IPS DF 6.9 (cell line): ENCODE measurements at places on chromosomes 7 and 10.

GRCh38 chr7:53672681-53673080, 637.2 kb downstream of the POM121L12 start:
- no peaks in the 10 kb centered on the region for H3K27me3 ChIP-seq
- no peak for DNase-seq
- H3K4me1 ChIP-seq = no peaks in the 10 kb centered on the region
- H3K36me3 ChIP-seq = no peaks in the 10 kb centered on the region
- H3K4me3 ChIP-seq = no peak overlapping the region

- no peak within 1 kb of the TSS for H3K27ac ChIP-seq
- no peaks in the 10 kb centered on the region for H3K36me3 ChIP-seq
- no peaks in the 10 kb centered on the region; the same call in 1 of the 2 replicates for H3K4me1 ChIP-seq
- DNase-seq = no peak
Observed at GRCh38 chr10:35336084-35336831, at the start of gene CCNY. TSS of gene CCNY (plus strand) at chr10:35336509. CDS start at chr10:35337054, 545 bp downstream.

GRCh38 chr7:65832281-65832680, 40.6 kb upstream of the VKORC1L1 start:
- H3K4me1 ChIP-seq = no peaks in the 10 kb centered on the region
- no peak overlapping the region for H3K4me3 ChIP-seq
- no peak overlapping the region for H3K27ac ChIP-seq
- no peaks in the 10 kb centered on the region for H3K36me3 ChIP-seq
- DNase-seq = no peak
- H3K27me3 ChIP-seq = no peaks in the 10 kb centered on the region

DNA sequence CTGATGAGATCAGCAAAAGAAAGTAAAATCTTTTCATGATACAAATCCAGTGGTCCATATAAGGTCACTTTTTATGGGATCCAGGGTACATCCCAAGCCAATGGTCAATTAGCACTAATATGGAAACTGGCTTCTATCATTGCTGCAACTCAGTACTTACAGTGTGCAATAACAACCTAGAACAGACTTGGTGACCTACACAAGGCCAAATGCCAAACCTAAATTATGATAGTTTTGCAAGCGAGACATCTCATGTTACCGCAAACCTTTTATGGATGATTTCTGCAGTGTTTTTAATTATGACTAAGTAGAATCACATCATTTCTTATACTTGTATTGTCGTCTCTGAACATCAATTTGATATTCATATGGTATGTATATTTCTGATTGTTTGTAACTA, 583.5 kb upstream of the SEMA3D start:
- peaks cover 2% of the 10 kb centered on the region; the same call in 1 of the 2 replicates for H3K27me3 ChIP-seq
- H3K36me3 ChIP-seq = no peaks in the 10 kb centered on the region
- H3K27ac ChIP-seq = no peak overlapping the region
- H3K4me1 ChIP-seq = no peaks in the 10 kb centered on the region
- no peak overlapping the region for H3K4me3 ChIP-seq
- no peak for DNase-seq

DNA sequence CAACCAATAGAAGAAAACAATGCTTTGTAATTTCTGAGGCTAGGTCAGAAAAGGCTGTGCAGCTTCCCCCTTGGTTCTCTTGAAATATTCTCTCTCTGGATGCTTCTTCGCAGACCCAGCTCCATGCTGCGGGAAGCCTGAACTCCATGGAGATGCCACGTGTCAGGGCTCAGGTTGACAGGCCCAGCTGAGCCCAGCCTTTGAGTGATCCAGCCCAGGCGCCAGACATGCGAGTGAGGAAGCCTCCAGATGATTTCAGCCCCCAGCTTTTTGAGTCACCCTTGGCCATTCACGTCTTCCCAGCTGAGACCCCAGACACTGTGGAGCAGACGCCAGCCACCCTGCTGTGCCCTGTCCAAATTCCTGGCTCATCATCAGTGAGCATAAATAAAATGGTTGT, 378.4 kb upstream of the NRP1 start:
- no peaks in the 10 kb centered on the region for H3K27me3 ChIP-seq
- H3K27ac ChIP-seq = no peak overlapping the region
- DNase-seq = no peak

DNA sequence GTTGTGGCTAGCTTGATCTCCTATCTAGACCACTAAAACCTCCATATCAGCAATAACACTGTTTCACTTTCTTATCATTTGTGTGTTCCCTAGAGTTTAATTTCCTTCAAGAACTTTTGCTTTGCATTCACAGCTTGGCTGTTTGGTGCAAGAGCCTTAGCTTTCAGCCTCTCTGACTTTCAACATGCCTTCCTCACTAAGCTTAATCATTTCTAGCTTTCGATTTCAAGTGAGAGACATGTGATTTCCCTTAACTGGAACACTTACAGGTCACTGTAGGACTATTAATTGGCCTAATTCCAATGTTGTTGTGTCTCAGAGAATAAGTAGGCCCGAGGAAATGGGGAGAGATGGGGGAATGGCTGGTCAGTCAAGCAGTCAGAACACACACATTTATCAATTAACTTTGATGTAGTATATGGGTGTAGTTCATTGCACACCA, 10.6 kb upstream of the BPGM start:
- no peaks in the 10 kb centered on the region for H3K4me1 ChIP-seq
- no peak overlapping the region for H3K4me3 ChIP-seq
- no peak for DNase-seq
- H3K27ac ChIP-seq = no peak overlapping the region
- H3K27me3 ChIP-seq = no peaks in the 10 kb centered on the region

DNA sequence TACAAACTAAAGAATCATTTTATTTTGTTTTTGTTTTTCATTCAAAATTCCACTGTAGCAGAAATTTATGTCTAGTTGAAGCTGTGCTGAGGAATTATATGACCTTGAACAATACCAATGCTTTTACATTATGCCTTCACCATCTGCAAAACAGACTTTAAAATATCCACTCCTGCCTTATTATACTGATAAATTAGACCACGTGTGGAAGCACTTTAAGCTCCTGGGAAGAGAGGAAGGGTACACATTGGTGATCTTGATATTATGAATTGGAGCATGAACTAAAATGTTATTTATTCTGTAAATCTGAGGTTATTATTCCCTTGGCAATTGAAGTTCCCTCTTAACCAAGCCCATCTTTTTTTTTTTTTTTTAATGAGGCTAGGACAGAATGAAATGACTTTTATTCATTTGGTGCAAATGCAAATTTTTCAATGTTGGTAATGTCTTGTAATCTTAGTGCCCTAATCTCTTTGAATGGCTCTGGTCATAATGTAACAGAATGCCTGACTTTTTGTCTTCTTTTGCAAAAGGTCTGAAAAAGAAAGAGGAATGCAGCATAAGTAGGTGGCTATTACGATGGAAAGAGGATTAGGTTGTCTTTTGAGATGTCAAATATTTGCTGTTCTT, 139.9 kb upstream of the COBL start:
- DNase-seq = no peak
- no peaks in the 10 kb centered on the region for H3K36me3 ChIP-seq
- H3K4me3 ChIP-seq = no peak overlapping the region

- H3K4me1 ChIP-seq = 0 out of 2 replicates have a peak, but pooled peaks cover 1% of the 10 kb centered on the region
- no peaks in the 10 kb centered on the region for H3K27me3 ChIP-seq
- H3K4me3 ChIP-seq = peak overlapping the region; percentile 99
- no peaks in the 10 kb centered on the region for H3K36me3 ChIP-seq
- DNase-seq = no peak
- H3K27ac ChIP-seq = no peak overlapping the region
Observed at GRCh38 chr7:29988424-29989256, 961 bp downstream of the SCRN1 start.

DNA sequence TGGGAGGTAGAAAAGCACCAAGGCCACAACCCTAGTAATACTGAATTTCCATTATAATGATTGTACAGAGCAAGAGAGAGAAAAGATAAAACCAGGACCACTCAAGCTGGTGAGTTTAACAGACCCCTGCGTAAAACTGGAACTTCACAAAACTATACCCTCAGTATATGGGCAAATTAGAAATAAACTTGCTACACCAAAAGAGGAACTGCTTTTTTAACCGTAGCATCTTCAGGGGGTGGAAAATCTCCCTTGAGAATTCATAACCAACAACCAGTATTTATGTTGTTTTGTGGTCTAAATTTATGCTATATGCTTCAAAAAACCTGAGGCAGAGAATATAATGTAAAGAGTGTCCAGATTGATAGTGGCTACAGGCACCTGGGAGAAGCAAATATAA, 171.2 kb downstream of the SGMS1 start:
- DNase-seq = no peak
- H3K4me3 ChIP-seq = no peak overlapping the region
- no peaks in the 10 kb centered on the region for H3K4me1 ChIP-seq
- no peaks in the 10 kb centered on the region for H3K36me3 ChIP-seq
- no peak overlapping the region for H3K27ac ChIP-seq
- no peaks in the 10 kb centered on the region for H3K27me3 ChIP-seq

DNA sequence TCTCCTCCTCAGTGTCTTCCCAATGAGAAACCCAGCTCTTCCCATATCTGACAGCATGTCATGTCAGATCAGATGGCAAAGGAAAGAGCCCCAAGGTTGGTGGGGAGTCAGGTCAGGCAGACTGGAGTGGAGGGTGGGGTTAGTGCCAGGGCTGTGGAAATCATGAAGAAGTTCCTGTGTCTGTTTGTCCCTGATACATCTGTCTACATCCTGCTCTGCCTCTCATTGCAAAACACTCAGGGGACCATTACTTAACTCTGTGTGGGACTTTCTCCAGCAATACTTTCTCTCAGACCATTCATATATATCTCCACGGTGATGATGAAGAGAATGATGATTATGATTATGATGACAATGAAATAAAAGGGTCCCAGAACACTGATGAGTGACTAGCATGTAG, 3.3 kb downstream of the PRRT4 start:
- H3K27me3 ChIP-seq = peaks cover 31% of the 10 kb centered on the region
- 0 out of 2 replicates have a peak, but pooled peaks cover 4% of the 10 kb centered on the region for H3K4me1 ChIP-seq
- no peak overlapping the region for H3K27ac ChIP-seq
- no peak for DNase-seq

- H3K4me3 ChIP-seq = no peak overlapping the region
- no peaks in the 10 kb centered on the region for H3K36me3 ChIP-seq
- no peak for DNase-seq
- H3K27ac ChIP-seq = no peak overlapping the region
Observed at GRCh38 chr10:86229811-86230556, 136.6 kb downstream of the GRID1 start.

GRCh38 chr10:93993782-93994437, at the start of gene PLCE1:
TSS of gene PLCE1 (plus strand) at chr10:93993931. CDS start at chr10:94031047, 37,116 bp downstream.
- H3K36me3 ChIP-seq = no peaks in the 10 kb centered on the region
- H3K4me1 ChIP-seq = 0 out of 2 replicates have a peak, but pooled peaks cover 1% of the 10 kb centered on the region
- peak within 1 kb of the TSS; percentile 67 for H3K4me3 ChIP-seq

- H3K27me3 ChIP-seq = no peaks in the 10 kb centered on the region
- no peaks in the 10 kb centered on the region for H3K36me3 ChIP-seq
- no peaks in the 10 kb centered on the region for H3K4me1 ChIP-seq
- H3K4me3 ChIP-seq = no peak overlapping the region
Observed at GRCh38 chr7:48114115-48114514, 25.1 kb downstream of the UPP1 start.

DNA sequence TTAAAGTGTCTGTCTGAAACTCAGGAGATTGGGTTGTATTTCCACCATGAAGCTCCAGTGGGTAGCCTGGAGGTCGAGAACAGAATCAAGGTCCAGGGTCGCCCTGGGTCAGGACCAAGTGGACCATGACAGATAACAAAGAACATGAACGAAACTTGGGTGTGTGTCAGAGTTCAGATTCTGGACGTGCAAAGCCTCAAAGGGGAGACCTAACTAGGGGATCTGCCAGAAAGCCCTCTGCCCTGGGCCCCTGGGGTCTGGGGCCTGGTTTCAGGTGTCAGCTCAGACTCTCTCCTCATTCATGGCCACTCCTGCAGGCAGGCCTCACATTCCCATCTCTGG, 1.6 kb downstream of the RASSF4 start:
- H3K4me3 ChIP-seq = no peak overlapping the region
- peaks cover 9% of the 10 kb centered on the region for H3K4me1 ChIP-seq
- H3K36me3 ChIP-seq = no peaks in the 10 kb centered on the region
- H3K27me3 ChIP-seq = no peaks in the 10 kb centered on the region
- DNase-seq = no peak

DNA sequence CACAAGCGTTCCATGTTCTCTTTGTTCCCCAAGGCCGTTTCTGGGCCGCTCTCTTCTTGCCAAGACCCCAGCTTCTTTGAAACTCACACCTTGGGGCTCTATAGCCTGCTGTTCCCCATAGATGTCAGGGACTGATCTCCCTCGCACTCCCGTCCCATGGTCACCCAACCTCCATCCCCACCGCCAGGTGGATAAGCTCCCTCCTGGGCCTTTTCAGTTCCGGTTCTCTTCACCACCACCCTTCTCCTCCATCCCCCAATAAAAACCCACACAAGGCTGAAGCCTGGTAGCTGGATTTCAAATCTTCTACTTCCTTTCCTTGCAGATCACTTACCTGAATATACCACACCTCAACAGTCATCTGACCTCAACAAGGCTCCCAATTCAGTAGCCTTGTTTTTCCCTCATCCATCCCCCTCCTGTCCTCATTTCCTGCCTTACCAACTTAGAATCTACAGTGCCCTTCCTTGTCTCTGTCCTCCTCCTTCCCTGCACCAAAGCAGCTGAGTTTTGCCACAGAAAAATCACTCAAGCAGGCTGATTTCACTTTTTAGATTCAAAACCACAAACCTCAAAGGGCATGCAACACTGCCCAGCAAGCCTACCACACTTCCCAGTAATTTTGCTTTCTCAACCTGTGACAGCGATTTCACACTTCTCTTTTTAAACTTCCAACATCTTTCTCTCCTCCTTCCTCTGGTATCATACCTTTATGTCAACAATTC, 7.7 kb downstream of the SLC37A3 start:
- H3K4me3 ChIP-seq = no peak overlapping the region
- no peaks in the 10 kb centered on the region for H3K36me3 ChIP-seq
- H3K27me3 ChIP-seq = no peaks in the 10 kb centered on the region
- no peak overlapping the region for H3K27ac ChIP-seq
- peaks cover 3% of the 10 kb centered on the region; the same call in 1 of the 2 replicates for H3K4me1 ChIP-seq

- H3K36me3 ChIP-seq = no peaks in the 10 kb centered on the region
- no peak overlapping the region for H3K4me3 ChIP-seq
- peaks cover 3% of the 10 kb centered on the region; the same call in 1 of the 2 replicates for H3K4me1 ChIP-seq
- no peak overlapping the region for H3K27ac ChIP-seq
- H3K27me3 ChIP-seq = no peaks in the 10 kb centered on the region
Observed at GRCh38 chr7:8500286-8500685, 66.9 kb downstream of the NXPH1 start.

DNA sequence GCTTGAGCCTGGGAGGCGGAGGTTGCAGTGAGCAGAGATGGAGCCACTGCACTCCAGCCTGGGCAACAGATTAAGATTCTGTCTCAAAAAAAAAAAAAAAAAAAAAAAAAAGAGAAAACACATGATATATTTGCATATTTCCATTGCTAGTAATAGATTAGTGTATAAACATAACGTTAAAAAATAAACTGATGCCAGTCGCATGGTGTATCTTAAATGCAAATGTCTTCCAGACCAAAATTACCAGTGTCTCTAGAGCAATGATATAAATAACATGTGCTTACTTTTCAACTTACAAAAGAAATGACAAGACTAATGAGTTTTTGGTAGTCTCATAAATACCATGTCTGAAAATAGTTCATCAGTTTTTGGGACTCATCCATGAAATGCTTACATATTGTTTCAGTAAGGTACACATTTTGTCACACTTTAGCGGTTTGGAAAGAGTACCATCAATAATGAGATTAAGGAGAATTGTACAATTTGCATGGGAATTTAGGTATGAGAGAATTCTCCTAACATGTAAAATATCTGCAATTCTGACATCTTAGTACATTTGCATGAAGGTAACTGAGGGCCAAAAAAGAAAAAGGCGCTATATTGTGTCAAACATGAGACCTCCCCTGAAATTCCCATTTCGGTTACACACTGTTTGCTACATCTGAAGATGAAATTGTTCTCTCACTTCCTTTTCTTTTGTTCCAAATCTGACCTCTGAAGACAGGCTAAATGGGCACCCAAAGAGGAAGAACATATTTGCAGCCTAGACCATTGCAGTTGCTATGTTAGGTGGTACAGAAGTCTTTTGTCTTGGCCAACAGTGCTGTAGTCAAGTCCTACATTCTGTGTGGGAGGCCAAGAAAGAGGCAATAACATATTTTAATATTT, 51.5 kb upstream of the PIP4K2A start:
- no peak for DNase-seq
- H3K27me3 ChIP-seq = no peaks in the 10 kb centered on the region
- H3K4me1 ChIP-seq = no peaks in the 10 kb centered on the region
